ENCODE measurements at places on chromosomes 13 and 19.

DNA sequence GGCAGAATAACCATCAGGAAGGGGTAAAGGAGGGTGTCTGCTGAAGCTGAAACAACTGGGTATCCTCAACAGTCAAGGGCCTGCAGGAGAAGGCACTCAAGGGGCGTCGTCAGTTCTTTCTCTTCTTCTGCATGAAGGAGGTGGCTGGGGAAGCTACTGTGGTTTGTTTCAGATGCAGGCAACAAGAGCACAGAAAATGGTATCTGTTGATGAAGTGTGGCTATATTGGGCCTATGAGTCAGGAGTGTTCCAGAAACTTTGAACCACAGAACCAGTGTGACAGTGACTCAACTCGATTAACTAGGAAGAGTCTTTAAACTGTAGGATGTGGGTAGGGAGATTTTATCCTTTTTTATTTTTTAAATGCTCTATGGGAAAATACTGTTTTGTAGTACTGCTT lies 686.3 kb downstream of the FGF9 start:
- DNase-seq: no peak

DNA sequence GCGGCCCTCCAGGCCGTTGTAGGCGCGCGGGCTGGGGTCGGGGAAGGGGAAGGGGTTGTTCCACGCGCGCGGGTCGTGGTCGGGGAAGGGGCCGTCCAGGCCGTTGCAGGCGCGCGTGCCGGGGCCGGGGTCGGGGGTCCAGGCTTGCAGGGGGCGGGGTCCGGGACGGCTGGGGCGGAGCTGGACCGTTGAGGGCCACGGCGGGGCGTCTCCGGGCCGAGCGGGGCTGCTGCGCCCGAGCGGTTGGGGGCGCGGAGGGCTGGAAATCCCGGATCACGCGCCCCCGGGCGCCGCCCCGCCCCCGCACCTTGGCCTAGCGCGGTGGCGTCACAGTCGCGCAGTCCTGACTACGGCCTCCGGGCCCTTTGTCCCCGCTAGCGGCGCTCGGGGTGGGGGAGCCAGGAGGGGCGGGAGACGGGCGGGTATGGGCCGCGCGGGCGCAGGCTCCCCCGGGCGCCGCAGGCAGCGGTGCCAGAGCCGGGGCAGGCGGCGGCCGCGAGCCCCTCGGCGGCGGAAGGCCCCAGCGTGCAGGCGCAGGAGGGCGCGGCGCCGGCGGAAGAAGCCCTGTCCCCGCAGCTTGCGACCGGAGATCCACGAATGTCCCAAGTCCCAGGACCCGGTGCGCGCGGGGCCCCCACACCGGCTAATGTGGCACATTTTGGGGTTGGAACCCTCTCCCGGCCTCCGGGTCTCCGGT lies 665 bp downstream of the GPX4 start:
- no peak for DNase-seq

GRCh38 chr19:19111967-19112580 lies 26.2 kb downstream of the TMEM161A start:
- DNase-seq: no peak

DNA sequence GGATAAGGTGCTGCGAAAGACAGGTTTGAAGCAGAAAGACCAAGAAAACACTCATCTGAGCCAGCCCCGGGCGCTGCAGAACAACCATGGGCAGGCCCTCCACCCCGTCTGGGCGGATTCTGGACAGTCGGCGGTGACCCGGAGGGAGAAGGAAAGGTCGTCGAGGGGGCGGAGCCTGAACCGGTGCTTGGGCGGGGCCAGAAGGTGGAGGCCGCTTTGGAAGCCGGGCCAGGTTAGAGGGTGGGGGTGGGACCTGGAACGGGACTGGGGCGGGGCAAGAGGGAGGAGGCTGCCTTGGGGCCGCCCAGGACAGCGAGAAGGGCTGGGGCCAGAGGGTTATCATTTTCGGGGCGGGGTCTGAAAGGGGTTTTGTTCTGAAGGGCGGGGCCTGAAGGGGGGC lies 5.0 kb upstream of the ZNF765 start:
- DNase-seq: no peak

DNA sequence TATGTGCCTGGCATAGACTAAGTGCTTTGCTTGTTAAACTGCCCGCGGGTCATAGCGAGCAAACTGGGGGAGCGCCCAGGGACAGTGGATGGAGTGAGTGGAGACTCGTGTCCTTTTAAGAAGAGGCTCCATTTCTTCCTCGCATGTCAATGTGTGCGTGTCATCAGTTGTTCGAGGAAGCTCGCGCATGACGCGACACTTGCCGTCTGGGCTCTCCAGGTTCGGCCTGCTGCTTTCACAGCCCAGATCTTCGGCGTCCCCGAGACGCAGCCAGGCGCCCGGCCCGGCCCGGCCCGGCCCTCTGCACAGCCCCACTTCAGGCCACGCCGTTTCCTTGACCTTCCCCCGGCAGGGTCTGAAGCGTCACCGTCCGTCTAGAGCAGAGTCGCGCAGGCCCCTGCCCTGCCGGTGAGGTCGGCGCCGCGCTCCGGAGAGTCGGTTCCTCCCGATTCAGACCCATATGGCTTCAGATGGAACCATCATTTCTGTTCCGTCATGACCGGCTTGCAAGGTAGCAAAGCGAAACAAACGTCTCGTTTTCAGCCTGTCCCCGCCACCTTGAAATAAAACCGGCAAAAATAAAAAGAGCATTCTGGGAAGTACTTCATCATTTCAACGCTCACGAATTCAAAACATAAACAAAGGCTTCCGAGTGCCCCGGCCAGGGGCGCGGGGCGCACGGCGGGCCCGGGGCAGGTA lies 599 bp upstream of the ARHGEF7 start:
- DNase-seq: no peak

DNA sequence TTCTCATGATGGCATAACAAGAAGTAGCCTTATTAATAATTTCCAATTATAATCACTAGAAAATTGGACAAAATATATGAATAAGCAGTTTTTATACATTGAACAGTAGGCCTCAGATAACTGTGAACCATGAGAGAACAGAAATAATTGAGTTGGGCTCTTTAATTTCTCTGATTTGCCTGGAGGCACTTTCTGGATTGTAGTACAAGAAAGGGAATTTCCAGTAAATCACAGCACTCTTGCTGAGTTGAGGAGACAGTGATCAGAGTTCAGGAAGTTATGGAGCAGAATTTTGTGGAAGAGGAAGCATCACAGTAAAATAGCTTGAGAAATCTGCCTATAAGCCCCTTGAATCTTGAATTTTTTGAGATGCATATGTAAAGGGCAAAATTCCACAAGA lies 216.2 kb downstream of the MAB21L1 start:
- no peak for DNase-seq

- no peak for DNase-seq
These were observed 1.4 kb downstream of the SPACA6 start for GRCh38 chr19:51694318-51695085.

GRCh38 chr13:92873029-92873428 lies 353.6 kb upstream of the GPC6 start:
- DNase-seq: no peak

- DNase-seq: no peak
These were observed 35.2 kb downstream of the FAM216B start for GRCh38 chr13:42816538-42816937.

DNA sequence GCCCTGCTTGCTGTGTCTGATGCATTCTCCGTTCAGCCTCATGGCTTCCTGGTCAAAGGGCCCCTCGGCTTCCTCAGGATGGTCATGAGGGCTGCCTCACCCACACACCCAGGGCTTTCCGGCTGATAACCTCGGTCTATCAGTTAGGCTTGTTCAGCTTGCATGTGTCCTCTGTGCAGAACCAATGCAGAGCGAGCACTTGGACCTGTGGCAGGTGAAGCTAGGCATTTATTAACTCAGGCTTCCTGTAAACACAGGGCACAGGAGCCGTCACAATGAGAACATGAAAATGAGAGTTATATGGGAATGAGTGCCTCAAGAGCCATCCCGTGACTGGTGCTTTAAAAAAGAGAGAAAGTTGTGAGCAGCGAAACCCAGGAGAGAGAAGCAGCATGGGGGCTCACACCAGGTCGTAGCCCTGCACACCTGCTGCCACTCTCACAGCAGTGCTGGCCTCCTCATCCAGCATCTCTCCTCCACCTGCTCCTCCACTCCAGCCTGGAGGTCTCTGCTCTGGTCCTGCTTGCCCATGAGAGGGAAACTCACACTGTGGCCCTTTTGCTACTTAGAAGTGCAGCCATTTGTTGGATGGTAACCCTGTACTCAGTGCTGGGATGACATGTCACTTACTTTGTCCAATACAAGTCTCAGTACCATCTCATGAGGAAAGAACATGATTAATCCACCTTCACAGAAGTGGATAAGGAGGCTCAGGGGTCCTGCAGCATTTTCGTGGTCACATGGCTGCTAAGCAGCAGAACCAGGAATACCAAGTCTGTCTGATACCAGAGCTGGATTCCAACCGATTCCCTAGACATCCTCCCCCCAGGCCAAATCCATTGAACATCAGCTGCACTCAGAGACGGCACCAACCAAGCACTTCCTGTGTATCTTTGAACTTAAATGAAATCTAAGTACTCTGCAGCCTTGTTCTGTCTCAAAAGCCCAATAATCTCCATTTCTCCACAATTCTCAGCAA lies 50.5 kb upstream of the IRS2 start:
- no peak for DNase-seq

GRCh38 chr13:28754698-28755545 lies 36.2 kb upstream of the SLC46A3 start:
- DNase-seq: no peak

- DNase-seq: no peak
These were observed 1.2 kb downstream of the ZNF347 start for GRCh38 chr19:53157626-53158025.

DNA sequence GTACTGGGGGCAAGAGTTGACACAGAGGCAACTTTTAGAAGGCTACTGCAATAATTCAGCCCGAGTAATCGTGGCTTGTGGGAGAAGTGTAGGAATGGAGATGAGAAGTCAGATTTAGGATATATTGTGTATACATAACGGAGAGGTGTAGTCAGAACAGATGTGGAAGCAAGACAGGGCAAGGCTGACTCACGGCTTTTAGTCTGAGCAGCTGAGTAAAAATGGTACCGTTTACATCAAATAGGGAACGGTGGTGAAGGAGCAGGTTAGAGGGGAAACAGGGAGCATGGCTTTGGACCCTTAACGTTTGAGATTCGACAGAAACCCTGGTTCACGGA lies 796 bp upstream of the LSM14A start:
- DNase-seq: no peak

- DNase-seq: no peak
These were observed 57.4 kb downstream of the ESD start for GRCh38 chr13:46739447-46740098.

- DNase-seq: no peak
These were observed 280.1 kb downstream of the PCDH20 start for GRCh38 chr13:61135583-61135982.

DNA sequence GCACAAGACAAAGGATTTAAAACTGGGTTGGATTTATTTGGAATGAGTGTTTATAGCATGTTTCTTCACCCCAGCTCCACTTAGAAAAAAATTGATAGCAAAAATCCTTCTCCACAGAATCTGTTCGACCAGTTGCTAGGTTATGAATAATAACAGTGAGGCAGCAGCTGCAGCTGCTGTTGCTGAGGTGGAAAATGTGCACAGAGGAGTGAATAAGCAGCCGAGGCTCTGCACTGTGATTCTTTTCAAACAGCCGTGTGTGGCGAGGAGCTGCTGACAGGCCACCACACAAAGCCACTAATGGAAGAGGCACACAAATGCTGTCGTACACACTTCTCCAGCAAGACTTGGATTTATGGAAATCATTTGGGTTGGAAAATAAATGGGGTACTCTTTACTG lies 6.4 kb upstream of the RASL11A start:
- no peak for DNase-seq

DNA sequence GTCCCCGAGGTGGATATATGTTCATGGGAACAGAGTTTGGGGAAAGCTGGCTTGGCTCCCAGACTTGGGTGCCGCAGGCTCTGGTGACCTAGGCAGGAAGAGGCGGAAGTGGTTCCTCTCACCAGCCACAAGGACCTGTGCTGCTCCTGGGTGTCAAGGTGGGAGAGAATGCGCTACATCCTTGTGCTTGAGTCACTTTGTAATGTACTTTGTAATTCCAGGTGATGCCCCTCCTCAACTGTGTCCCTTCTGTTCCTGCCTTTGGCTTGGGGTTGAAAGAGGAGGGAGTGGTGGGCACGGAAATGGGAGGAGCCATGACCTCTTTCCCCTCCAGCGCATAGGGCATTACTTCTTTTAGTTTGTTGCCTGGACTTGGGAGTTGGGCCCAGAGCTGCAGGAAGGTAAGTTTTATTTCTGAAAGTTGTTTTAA lies 10.9 kb downstream of the GARRE1 start:
- no peak for DNase-seq

GRCh38 chr19:10776900-10777650 lies 58.9 kb downstream of the TMED1 start:
- no peak for DNase-seq

GRCh38 chr13:97434397-97435201 lies 630 bp downstream of the RAP2A start:
- no peak for DNase-seq

DNA sequence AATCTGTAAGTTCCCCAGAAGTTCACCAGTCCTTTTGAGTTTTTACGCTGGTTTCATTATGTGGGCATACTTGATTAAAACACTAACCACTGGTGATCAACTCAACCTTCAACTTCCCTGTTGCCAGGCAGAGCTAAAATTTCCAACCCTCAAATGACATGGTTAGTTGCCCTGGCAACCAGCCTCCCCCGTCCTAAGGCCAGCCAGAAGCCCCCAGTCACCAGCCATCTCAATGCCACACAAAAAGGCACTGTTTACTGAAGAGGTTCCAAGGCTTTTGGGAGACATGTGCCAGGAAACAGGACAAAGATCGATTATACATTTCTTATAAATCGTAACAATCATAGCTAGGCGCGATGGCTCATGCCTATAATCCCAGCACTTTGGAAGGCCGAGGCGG lies 1.6 kb downstream of the ZNF649 start:
- DNase-seq: no peak

DNA sequence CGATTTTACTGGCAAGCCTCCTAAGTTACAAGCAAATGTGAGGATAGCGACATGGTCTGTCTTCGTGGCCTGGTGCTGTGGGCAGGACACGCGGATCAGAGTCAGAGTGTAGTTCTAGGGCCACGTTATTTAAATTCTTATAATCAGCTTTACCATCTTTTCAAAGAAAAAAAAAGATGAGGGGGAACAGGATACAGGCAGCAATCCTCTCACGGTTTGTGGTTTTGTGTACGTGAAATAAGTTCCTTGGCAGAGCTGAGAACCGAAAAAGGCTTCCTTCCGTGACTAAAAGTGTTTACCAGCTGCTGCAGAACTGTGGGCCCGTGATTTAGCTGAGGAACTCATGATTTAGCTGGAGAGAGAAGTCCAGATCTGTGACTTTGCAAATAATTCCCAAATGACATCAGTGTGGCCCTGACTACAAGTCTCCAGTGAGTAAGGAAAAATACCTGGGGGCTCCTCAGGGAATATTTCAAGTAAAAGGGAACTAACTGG lies 27.2 kb downstream of the RCBTB2 start:
- no peak for DNase-seq
